ENCODE measurements at places on chromosomes 4 and X. TPM values are rescaled to one million over a fixed set of nuclear protein-coding genes. Genes with fewer than 3 reads are reported as not detected.

FAM184B gene
- total RNA-seq = 0.09 TPM

TCEAL8 gene
- 79.0 TPM for total RNA-seq

KLKB1 gene
- 21.8 TPM for total RNA-seq

MRFAP1L1 gene
- total RNA-seq = 57.7 TPM

ARAP2 gene
- 6.3 TPM for total RNA-seq

SUPT20HL2 gene
- total RNA-seq = not detected

TRPC5OS gene
- total RNA-seq = not detected

TCEAL9 gene
- 24.2 TPM for total RNA-seq

HDAC6 gene
- total RNA-seq = 57.9 TPM

GAGE12J gene
- not detected for total RNA-seq

ALB gene
- total RNA-seq = not detected

PROM1 gene
- total RNA-seq = 98.3 TPM

ETDB gene
- total RNA-seq = not detected

NPY1R gene
- total RNA-seq = 24.0 TPM

CT45A3 gene
- total RNA-seq = not detected

PDCL2 gene
- total RNA-seq = not detected

VEGFD gene
- total RNA-seq = not detected

RIBC1 gene
- 1.2 TPM for total RNA-seq

CLDN34 gene
- 0.31 TPM for total RNA-seq

ETDA gene
- total RNA-seq = not detected

VSIG4 gene
- total RNA-seq = not detected

USP51 gene
- total RNA-seq = 6.2 TPM

KLHL4 gene
- 22.4 TPM for total RNA-seq

SSX2B gene
- total RNA-seq = not detected

DKK2 gene
- total RNA-seq = not detected

ARMCX5 gene
- total RNA-seq = 17.7 TPM

MAOA gene
- total RNA-seq = 0.44 TPM

IGBP1 gene
- 41.6 TPM for total RNA-seq

KIAA1210 gene
- not detected for total RNA-seq

COPS4 gene
- total RNA-seq = 39.9 TPM

RTL9 gene
- 0.13 TPM for total RNA-seq

PIN4 gene
- total RNA-seq = 16.3 TPM

WFS1 gene
- total RNA-seq = 17.5 TPM

ODAPH gene
- total RNA-seq = not detected

FAM156B gene
- 13.7 TPM for total RNA-seq

SPANXN4 gene
- total RNA-seq = not detected

CXCR3 gene
- total RNA-seq = not detected

MAGEB1 gene
- 0.18 TPM for total RNA-seq

BEX2 gene
- total RNA-seq = 34.2 TPM

FAM47A gene
- total RNA-seq = not detected

ZCCHC18 gene
- total RNA-seq = 1.8 TPM

INTS12 gene
- total RNA-seq = 14.5 TPM

SYTL5 gene
- total RNA-seq = 0.15 TPM

ADH5 gene
- total RNA-seq = 284 TPM

DOK7 gene
- 0.26 TPM for total RNA-seq

SNCA gene
- total RNA-seq = 8.5 TPM

AMOT gene
- total RNA-seq = 19.9 TPM
